Activated CD4-positive, alpha-beta T cell treated with anti-CD3 and anti-CD28 coated beads, Interleukin-2, amount 50 U/mL, for 4 hours (primary cell): ENCODE measurements at places on chromosomes 1 and 21.

GRCh38 chr21:35197992-35198431 lies 148.9 kb upstream of the RUNX1 start:
- DNase-seq, result no peak

GRCh38 chr1:59135761-59136255 lies 161.1 kb upstream of the FGGY start:
- DNase-seq, result no peak

- no peak for DNase-seq
Measured at GRCh38 chr1:68358439-68358838, 91.3 kb downstream of the RPE65 start.

DNA sequence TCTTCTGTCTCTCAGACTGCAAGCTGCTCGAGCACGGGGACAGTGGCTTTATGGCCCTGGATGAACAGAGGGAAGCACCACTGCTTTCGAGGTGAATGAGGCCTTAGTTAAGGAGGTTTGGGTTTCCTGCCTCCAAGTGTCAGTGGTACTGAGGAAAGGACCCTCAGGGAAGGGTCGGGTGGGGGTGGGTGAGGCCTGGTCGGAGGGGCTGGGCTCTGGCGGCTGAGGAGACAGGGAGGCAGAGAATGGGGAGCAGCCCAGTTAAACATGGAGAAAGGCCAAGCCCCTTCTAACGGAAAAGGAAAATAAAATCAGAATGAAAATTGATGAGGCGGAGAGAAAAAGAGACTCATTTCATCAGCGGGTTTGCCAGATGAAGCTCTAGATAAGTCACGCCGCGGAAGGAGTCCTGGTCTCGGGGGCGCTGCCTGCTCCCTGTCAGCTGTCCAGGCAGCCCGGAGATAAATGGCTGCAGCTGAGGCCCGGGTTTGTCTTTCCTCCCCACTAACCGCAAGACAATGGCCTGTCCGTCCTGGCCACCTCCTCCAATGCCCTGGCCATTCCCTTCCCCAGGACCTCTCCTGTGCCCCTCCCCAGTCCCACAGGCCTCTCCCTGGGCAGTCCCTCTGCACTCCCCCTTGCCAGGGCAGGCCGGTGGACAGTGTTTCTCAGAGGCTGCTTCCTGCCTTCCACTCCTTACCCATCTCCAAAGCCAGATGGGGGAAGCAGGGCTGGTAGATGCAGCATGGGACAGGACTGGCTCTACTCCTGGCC lies 55.2 kb downstream of the LRRN2 start:
- DNase-seq, result no peak
